ENCODE measurements at places on chromosomes 7 and 10.

- DNase-seq, result no peak
These were observed 26.0 kb downstream of the LARP4B start for GRCh38 chr10:905503-905902.

- DNase-seq, result no peak
These were observed 98.6 kb downstream of the ELMO1 start for GRCh38 chr7:37349979-37350590.

DNA sequence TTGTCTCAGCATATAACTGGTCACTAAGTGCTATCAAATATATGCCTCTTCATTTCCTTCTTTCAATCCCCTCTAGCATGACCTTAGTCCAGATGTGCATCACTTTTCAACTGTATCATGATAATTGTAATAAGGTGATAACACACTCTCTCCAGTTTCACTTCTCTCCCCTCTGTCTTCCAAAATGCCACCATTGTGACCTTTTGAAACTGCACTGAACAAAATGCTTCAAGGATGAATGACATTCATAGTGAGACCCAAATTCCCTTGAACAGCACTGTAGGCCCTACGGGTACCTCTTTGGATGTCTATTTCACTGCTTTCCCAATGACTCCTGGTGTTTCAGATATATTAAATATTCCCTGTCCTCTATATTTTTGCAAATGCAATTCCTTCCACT lies 224.8 kb downstream of the DNAJB9 start:
- DNase-seq, result no peak

DNA sequence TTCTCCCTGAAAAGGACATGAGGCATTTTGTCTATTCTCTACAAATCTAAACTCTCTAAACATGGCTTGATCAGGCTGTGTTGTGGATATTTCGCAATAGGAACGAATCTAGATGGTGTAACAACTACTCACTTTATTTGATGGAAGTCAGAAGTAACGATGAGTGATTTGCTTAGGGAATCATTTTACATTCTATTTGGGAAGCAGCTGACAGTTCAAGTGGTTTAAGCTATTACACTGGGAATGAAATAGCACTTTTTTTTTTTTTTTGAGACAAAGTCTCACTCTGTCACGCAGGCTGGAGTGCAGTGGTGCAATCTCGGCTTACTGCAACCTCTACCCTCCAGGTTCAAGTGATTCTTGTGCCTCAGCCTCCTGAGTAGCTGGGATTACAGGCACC lies 44.1 kb downstream of the NPY start:
- DNase-seq, result no peak

DNA sequence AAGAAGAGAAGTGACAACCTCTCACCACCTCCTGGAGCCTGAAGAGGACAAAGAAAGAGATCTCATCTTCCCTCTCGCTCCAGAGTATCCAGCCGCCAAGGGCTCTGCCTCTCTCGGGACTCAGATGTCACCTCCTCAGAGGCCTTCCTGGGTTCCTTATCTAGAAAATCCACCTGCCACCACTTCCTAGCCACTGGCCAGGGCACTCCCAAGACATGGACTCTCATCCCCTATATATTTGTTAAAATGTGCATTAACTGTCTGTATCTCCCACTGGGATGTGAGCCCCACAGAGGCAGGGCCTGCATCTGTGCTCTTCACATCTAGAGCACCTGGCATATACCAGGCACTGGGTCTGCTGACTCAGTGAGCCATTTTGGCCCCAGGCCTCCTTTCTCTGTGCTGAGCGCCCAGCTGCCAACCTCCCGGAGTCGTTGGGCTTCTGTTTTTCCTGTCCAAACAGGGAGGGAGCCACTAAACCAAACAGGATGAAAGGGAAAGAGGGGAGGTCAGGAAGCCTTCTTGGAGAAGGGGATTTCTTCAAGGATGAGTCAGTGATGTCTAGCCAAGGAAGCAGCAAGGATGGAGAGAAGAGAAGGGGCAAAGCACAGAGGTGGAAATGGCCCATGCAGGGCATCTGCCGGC lies 58.9 kb downstream of the KCNMA1 start:
- DNase-seq, result no peak

Data from cerebellar nuclear complex (tissue), 1 donor.